ENCODE measurements at places on chromosomes 5 and 9.
A peak's percentile ranks its signal among the peaks of the same experiment; 100 is the strongest.

DNA sequence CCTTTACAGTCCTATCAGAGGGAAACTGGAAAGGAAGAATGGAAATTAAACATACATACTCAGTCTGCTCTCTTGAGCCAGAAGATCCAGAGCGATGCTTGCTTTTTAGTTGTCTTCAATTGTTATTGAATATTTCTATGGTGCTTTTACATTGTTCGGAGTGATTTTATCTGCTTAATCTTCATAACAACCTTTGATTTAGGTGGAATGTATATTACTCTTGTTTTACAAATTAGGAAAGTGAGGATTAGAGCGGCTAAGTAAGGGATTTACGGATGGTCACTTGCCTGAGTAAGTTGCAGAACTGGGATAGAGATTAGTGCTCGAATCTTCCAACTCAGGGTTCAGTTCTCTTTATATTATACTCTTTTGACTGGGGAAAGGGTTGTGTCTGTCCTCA is 69.1 kb downstream of the PBX3 start:
- no peak for DNase-seq

DNA sequence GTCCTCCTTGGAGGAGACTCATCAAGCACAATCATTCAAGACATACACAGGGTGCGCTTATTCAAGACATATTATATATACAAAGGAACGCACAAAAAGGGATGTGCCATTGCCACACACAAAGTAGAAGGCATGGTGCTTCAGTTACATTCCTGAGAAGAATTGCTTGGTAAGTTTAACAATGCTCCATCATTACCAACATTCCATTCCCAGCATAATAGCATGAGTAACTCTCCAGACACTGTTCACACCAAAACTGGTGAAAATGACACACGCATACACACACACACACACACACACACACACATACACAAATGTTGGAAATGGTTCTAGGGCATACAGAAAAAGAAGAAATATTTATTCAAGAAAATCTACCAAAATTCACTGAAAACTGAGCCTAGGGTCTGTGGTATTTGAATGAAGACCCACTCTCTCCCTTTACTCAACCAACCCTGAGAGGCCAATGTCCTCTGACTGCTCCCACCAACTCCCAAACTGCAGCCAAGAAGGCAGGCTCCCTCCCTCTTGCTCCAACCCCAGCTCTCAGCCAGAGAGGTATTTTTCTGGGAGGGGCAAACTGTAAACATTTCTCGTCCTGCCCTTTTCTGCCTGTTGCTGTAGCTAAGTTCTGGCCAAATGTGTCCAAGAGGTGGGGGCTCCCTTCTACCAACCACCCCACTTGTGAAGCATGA is 19.9 kb downstream of the UGT3A1 start:
- DNase-seq, result no peak

DNA sequence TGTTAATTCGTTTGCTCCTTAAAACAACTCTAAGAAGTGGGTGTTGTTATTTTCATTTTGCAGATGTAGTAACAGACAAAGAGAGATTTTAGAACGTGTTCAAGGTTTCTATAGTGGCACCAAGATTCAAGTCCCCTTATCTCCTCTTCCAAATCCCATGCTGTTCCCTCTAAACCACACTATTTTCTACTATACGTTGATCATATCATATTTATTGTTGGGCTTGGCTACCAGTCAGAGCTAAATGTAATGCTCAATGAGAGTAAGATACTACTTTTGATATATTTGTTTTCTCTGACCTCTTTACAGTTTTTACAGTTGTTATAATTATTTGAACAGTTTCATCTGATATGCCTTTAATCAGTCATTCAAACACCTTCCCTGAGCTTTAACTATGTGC is 212.9 kb downstream of the EFNA5 start:
- DNase-seq, result no peak

DNA sequence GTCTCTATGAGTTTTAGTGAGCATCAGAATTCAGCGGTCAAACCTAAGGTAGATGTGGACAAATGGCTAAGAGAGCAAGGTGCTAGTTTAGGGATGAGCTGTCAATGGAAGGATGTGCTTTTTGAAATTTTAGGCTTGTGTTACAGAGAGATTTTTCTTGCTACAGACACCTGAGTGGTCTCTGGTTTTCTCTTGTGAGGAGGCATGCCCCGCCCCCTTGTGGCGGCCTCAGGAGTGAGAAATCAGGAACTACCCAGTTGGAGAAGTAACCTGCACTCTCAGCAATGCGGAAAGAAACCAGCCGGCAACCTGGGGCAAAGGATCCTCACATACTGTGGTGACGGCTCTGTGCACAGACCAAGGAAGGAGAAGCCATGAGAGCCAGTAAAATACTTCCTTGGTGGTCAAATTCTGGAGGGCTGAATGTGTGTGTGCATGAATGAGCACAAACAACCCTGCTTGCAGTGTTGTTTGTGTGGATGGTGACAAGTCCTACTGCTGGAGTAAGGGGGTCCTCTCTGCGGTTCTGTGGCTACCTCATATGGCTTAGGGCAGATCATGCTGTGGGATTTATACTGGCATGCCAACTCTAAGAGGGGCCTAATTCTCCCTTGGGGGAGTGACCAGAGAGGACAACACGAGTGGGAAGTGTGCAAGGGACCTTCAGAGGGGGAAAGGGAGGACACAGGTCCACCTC is 16.7 kb upstream of the HSD17B4 start:
- peak; percentile 59 for DNase-seq

GRCh38 chr5:107674655-107675054 is 3.9 kb upstream of the EFNA5 start:
- DNase-seq, result no peak

GRCh38 chr5:73497497-73498056 is 665 bp upstream of the BTF3 start:
- DNase-seq, result no peak

Measured in central memory CD4-positive, alpha-beta T cell (primary cell).